Stimulated activated CD4-positive, alpha-beta T cell treated with anti-CD3 and anti-CD28 coated beads, Interleukin-1b, Interleukin-23, amount 100 ng/mL, for 48 hours (primary cell): ENCODE measurements at places on chromosomes 7 and 10.

- DNase-seq, result no peak
Measured at GRCh38 chr7:131032786-131033185, 294.9 kb upstream of the MKLN1 start.

GRCh38 chr7:51290304-51290637 lies 26.3 kb downstream of the COBL start:
- DNase-seq, result no peak

DNA sequence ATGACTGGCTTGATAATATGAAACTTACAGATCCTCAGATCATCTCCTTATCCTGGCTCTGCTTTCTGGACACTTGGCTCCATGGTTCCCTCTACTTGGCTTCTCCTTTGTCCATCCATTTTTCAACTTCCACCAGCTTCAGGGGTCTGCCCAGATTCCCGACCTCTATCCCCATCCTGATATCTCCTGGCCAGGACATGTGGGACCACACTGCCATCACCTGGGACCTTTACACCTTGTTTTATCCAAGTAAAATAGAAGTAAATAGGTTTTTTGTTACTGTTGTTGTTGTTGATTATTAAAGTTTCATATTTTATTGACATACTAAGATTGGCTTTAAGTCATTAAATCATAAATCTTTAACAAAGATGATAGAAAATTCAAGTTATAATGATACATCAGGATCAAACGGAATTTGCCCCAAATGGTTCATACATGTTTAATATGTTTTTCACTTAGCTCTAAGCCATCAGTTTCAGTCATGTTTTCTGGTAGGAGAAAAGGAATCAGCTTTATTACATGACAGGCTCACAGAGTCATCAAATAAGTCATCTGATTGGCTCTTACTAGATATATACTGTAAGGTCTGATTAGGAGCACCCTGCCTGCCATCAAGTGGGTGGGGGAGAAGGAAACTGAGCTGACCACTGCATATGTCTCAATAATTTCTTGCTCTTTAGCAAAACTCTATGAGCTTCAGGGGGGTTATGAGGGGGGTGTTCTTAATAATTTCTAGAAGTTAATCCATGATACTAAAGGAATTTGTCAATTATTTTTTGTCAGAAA lies 111.5 kb upstream of the AHR start:
- DNase-seq, result no peak

GRCh38 chr7:22137026-22137425 lies 191.3 kb upstream of the CDCA7L start:
- no peak for DNase-seq

DNA sequence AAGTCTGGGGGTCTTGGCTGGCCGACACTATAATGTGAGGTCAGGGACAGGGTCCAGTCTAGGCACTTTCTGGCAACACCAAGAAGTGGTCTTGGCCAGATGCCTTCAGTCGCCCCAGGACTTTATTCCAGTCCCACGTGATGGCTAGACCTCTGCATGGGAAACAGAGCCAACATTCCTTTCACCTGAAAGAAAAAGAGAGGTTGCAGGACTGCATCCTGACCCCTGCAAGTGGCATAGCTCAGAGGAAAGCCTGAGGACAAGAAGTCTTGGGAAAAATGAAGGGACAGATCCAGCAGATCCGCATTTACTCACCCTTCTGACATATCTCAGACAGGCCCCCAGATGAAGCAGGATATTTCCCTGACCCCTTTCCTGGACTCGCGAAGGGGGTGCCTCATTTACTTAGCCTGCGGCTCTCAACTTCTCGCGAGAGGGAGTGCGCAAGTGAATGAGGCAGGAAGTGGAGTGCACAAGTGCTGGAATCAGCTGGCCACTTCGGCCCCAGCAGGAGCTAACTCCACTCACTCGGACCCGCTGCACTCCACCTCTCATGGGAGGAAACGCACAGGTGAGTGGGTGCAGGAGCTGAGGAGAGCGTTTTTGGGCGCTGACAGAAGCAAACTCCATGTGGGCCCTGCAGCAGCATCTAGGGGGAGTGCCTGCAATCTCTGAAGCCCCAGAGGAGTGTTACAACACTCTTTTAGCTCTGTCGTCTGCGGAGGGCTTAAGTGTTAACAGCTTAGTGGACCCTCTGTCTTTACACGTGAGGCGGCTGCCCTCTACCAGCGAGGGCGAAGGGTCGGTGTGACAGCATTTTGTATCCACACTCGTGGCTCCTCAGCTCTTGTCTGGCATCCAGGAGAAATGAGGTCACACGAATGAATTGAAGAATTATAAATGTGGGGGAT lies 916.2 kb upstream of the GHITM start:
- DNase-seq, result no peak

GRCh38 chr10:11698691-11699549 lies 43.3 kb upstream of the ECHDC3 start:
- DNase-seq, result no peak

DNA sequence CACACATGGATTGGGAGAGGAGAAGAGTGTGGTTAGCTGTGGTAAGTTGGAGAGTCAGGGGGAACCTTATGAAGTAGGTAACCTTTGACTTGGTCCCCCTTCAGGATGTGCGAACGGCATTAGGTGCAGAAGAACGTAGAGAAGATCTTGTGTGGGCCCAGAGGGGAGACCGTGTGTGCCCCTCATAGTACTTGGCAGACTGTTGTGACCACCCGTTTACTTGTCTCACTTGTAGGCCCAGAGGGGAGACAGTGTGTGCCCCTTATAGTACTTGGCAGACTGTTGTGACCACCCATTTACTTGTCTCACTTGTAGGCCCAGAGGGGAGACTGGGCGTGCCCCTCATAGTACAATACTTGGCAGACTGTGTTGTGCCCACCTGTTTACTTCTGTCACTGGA lies 2.6 kb downstream of the GTPBP4 start:
- DNase-seq, result no peak

DNA sequence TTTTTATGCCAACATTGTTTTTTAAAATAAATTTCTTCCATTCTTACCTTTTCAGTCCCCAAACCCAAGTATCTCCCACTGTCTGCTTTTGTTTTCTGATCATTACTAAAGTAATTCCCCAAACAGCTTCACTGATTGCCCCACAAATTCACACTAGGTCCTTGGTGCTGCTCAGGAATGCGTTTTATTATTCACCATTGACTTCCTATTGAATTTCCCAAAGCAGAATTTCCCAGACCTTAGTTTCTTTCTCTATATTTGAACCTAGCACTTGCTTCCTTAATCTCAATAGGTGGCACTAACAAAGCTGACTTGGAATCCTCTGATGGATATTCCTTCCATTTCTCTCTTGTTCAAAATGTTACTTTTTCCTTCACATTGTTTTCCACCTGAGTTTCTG lies 52.2 kb downstream of the FZD1 start:
- DNase-seq, result no peak

GRCh38 chr10:127047878-127048238 lies 142.6 kb downstream of the DOCK1 start:
- DNase-seq, result no peak

DNA sequence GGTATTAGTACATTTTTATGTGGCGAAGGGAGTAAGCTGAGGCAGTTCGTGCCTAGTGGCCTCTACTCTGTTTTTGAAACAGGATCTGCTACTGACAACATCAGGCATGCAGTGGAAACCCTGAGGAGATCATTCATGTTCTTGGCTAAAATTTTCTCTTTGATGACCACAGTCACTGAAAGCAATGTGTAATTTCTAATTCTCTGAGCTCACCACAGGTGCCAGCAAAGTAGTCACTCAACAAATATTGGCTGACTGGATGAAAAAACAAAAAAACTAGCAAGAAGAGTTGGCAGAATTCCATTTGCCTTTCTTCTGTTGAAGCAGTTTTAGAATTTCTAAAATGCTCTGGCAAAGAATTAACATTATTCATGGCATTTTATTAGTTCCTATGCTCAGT lies 176.5 kb upstream of the KCTD7 start:
- no peak for DNase-seq

GRCh38 chr10:100895896-100896295 lies 16.9 kb upstream of the SLF2 start:
- DNase-seq, result no peak

DNA sequence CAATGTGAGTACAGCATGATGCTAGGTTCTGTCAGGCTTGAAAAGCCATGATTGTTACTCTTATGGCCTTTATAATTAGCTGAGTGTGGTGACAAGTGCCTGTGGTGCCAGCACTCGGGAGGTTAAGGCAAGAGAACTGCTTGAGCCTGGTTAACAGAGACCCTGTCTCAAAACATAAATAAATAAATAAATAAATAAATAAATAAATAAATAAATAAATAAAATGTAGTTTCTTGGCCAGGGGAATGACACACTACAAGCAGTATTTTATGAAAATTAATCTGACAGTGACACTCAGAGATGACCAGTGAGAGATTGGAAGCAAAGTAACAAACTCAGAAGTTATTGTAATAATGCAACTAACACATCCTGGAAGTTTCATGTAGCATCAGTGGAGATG lies 2.3 kb upstream of the MORN4 start:
- DNase-seq, result no peak

DNA sequence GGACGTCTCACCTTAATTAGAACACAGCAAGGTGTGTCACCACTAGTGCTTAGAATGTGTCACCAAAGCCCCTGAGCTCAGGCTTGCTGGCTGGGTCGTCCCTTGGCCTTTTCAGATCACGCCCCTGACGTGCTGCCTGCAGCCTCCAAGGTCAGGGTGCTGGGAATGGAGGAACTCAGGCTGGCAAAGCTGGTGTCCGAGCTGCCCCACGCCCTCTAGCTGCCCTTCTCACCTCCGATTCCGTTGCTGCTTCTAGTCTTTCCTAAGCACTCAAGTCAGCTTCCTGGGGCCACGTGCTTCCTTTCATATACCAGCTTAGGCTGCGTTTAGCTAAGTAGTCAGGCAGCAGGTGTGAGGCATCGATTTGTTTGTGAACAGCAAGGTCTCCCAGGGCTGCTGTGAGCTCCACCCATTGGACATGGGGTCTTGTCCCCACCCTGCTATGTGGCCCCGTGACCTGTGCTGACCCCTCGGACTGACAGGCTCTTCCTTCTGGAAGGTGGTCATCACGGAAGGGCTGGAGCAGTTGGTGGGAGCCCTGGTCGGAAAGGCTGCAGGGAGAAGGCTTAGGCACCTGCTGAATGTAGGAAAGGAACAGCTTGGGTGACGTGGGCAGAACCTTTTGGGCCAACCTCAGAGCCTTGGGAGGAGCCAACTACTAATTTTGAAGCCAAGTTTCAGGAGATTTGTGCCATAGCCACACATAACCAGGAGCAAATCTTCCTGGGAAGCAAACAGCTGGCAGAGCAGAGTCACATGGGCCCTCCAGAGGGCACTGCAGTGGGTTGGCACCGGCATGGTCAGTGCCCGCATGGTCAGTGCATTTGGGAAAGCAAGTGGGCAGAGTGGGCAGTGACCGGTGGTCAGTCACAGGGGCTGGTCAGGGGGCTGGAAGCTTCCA lies 28.8 kb downstream of the VIPR2 start:
- no peak for DNase-seq

DNA sequence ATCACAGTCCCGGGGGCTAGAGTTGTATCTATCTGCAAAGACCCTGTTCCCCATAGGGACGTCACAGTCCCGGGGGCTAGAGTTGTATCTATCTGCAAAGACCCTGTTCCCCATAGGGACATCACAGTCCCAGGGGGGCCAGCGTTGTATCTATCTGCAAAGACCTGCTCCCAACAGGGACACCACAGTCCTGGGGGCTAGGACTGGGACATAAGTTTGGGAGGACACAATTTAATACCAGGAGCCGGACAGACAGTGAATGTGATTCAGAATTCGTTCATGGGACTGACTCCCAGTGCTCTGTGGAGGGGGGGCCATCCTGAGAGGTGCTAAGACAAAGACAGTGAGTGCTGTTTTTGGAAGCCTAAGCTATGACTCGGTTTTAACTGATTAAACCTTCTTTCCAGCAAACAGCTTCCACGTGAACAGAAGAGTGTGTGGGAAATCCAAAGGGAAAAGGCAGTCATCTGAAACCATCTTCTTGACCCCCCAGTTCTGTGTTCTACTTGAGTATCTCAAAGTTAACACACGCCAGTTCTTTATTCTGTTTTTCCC lies 153.0 kb downstream of the DIP2C start:
- DNase-seq, result no peak

DNA sequence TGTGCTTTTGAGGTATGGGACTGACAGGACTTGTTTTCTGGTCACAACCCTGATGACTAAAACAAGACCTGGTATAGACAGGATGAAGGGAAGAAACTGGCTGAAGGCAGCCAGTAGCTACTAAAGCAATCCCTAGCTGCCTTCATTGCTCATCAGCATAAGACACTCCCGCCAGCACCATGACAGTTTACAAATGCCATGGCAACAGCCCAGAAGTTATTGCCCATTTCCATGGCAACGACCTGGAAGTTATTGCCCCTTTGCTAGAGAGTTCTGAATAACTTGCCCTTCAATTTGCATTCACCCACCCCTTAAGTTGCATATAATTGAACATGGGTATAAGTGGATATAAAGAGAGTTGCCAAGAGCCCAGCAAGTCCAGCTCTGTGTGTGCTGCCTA lies 169.6 kb upstream of the FAM171A1 start:
- DNase-seq, result no peak

DNA sequence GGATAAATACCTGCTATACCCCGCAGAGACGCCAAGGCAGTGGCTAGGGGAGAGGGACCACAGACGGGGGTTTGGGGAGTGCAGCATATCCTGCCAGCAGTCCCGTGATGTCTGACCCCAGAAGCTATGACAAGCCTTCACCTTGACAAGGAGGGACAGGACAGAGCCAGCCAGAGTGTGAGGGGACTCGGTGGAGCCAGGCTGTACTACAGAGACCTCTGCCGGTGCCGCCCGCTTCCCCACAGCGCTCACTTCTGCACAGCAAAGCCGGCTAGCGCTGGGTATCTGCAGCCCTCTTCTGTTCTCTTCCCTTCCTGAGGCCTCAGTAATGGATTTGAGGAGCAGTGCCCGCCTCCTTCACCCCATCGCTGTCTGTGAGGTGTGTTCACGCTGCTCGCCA lies 47.0 kb upstream of the PFKP start:
- DNase-seq, result no peak

DNA sequence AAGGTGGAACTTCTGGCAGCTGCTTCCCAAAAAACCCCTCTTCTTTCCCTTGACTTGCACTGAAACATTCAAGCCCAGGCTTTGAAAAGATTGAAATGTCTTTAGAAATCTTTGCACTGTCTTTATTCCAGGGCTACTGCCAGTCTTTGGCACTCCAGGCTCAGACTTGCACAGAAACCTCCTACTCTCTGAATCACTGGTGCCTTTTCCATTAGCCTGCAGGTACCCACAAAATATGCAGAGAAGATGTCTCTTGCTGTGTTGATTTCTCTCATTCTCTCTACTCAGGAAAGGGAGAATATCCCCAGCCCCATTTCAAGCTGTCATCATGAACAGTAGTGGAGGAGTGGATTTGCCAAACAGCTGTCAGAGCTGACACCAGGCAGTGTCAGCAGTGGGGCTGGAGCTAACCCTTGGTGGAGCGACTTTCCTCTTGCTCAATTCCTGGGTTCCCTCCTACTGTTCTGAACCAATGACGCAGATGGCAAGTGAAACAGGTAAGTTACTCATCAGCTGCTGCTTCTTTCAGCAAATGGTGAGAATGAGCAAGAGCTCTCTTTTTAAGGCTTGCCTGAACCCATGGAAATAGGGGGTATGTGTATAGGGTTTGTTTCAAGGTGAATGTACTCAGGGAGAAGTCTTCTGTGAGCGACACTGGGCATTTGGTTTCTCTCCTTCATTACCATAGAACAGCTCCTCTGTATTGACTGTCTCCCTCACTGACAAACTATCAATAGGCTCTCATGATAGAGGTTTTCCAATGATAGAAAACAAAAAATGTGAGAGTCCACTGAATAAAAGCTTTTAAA lies 362.4 kb downstream of the ADRA2A start:
- no peak for DNase-seq

- DNase-seq, result no peak
Measured at GRCh38 chr7:40301486-40302068, 166.8 kb downstream of the SUGCT start.

GRCh38 chr7:55209366-55209765 lies 155.8 kb upstream of the LANCL2 start:
- no peak for DNase-seq

GRCh38 chr10:4067531-4067930 lies 282.5 kb upstream of the KLF6 start:
- peak; percentile 29 for DNase-seq
